PC-3 (cell line): ENCODE measurements at places on chromosomes 6 and 20. TPM values are rescaled to one million over a fixed set of nuclear protein-coding genes. Genes with fewer than 3 reads are reported as not detected.

The CTNNBL1 gene
- total RNA-seq, result 49.9 and 50.9 TPM in 2 replicates

The KCNK16 gene
- not detected in 2 replicates for total RNA-seq

The SOX18 gene
- total RNA-seq, result 1.1 and 1.5 TPM in 2 replicates

The CCN2 gene
- total RNA-seq, result 33.2 and 34.4 TPM in 2 replicates

- peaks cover 33% of the 10 kb centered on the region for H3K4me1 ChIP-seq
- peak overlapping the region; percentile 93 for H3K4me3 ChIP-seq
- H3K27ac ChIP-seq, result peak overlapping the region; percentile 99
- DNase-seq, result peak; percentile 53
- H3K36me3 ChIP-seq, result peaks cover 38% of the 10 kb centered on the region
These were observed 636 bp upstream of the EEF1A1 start for GRCh38 chr6:73521351-73521985.

- peaks cover 4% of the 10 kb centered on the region; the same call in 1 of the 2 replicates for H3K4me1 ChIP-seq
- no peak overlapping the region for H3K27ac ChIP-seq
- DNase-seq, result no peak
- no peak overlapping the region for H3K4me3 ChIP-seq
These were observed 372.1 kb downstream of the KIF16B start for GRCh38 chr20:16201191-16201590.

DNA sequence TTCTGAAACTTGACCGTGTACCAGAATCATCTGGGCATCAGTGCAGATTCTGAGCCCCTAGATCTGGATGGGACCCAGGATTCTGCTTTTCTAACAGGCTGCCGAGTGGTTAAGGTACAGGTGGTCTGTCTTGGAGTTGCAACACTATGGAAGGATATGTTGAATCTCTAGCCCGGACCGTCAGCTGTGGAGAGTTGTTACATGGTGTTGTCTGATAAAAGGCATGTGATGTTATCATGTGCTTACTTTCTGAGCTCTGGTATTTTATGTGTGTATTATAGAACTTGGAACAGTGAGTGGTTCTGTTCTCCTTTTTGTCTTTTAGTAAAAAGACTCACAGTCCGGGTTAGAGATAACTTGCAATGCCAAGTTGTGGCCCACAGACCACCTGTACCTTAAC is 123.0 kb downstream of the JARID2 start:
- no peak for DNase-seq
- H3K4me1 ChIP-seq, result peaks cover 11% of the 10 kb centered on the region
- H3K27me3 ChIP-seq, result no peaks in the 10 kb centered on the region
- H3K4me3 ChIP-seq, result no peak overlapping the region
- no peak overlapping the region for H3K27ac ChIP-seq
- H3K36me3 ChIP-seq, result 0 out of 2 replicates have a peak, but pooled peaks cover 3% of the 10 kb centered on the region

DNA sequence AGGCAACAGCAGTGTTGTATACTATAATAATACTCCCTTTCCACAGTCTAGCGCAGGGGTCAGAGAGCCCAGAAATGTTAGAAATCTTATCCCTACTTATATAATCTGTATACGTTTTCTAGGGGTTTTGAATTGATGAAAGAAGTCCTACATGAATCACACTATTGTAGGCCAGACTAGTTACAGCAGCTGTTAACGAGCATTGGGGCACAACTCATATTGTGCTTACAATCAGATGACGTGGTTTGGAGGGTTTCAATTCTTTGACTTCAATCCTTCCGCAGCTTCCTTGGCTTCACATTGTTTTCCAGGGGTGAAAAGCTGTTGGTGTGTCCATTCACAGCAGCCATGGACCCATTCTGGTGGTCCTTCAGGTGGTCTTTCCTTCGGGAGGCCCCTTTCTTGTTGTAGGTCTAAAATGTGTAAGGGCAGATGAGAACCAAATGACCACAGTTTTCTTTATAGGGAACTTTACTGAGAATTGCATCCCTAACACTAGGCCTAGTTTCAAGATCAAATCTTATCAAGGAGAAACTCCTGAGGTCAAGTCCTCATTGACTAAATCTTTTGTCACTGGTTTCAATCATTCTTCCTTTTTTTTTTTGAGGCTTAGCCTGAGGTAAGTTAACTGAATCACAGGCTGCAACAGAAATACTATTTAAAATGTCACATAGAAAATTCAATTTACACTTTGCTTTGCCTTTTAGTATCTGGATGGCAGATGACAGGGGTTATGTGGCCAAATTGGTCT is 79.7 kb downstream of the ELOVL5 start:
- no peaks in the 10 kb centered on the region for H3K4me1 ChIP-seq
- H3K4me3 ChIP-seq, result no peak overlapping the region
- H3K36me3 ChIP-seq, result peaks cover 61% of the 10 kb centered on the region
- no peak for DNase-seq
- H3K27ac ChIP-seq, result no peak overlapping the region

DNA sequence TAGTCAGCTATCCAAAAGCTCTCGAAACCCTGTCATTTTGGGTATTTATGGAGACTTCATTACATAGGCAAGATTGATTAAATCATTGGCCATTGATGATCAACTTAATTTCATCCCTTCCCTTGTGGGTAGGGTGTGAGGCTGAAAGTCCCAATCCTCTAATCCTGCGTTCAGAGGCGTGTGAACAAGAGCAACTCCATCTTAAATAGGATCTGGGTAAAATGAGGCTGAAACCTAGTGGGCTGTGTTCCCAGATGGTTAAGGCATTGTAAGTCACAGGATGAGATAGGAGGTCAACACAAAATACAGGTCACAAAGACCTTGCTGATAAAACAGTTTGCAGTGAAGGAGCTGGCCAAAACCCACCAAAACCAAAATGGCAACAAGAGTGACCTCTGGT is 641.7 kb upstream of the GJE1 start:
- H3K27me3 ChIP-seq, result no peaks in the 10 kb centered on the region
- no peak overlapping the region for H3K4me3 ChIP-seq
